ENCODE measurements at places on chromosomes 1 and 21.

DNA sequence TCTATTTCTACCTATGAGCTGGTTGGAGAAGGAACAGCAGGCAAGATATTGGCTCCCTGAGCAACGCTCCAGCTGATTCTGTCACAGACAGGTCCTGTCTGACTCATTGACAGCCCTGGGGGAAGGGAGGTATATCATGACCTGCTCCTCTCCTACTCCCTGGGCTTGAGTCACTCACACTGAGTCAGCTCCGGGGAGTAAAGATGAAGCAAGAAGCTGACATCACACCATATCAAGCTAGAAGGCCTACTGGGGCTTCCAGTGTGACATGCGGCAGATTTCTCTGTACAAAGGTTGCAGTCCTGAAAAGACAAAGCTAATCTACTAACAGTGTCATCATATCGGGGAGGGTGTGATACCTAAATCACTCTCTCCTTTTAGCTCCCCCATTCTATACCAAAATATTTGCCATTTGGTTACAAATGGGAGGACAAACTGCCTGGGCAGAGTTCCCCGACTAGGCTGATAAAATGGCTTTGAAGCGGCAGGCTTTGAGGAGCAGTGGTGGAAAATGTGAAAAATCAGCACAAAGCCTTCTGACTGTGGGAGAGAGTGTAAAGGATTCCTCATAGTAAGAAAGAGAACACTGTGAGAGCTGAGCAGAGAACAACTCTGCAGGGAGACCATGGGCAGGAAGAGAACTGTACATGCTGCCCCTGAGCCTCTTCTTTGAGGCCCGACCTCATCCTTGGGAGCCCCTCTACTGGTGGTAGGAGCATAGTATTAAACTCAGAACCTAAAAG, 15.5 kb downstream of the PI4KB start:
- DNase-seq, result peak; percentile 93

GRCh38 chr1:178408871-178409270, 87.9 kb downstream of the CLEC20A start:
- DNase-seq, result no peak

DNA sequence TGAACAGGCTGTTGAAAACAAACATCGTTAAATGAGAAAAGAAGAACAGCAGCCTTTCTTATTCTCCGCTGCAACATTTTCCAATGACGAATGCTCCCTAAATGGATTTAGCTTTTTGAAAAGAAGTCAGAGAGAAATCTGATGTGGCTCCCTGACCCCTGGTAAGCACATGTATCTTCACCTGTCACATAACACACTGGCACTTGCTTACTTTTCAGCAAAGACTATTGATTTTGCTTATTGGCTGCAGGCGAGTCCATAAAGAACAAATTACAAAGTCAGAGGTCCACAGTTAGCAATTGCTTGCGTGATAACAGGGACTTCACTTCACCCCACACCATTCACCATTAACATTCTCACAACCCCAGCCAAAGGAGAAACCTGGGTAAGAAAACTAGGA, 362.8 kb downstream of the GPATCH2 start:
- no peak for DNase-seq

DNA sequence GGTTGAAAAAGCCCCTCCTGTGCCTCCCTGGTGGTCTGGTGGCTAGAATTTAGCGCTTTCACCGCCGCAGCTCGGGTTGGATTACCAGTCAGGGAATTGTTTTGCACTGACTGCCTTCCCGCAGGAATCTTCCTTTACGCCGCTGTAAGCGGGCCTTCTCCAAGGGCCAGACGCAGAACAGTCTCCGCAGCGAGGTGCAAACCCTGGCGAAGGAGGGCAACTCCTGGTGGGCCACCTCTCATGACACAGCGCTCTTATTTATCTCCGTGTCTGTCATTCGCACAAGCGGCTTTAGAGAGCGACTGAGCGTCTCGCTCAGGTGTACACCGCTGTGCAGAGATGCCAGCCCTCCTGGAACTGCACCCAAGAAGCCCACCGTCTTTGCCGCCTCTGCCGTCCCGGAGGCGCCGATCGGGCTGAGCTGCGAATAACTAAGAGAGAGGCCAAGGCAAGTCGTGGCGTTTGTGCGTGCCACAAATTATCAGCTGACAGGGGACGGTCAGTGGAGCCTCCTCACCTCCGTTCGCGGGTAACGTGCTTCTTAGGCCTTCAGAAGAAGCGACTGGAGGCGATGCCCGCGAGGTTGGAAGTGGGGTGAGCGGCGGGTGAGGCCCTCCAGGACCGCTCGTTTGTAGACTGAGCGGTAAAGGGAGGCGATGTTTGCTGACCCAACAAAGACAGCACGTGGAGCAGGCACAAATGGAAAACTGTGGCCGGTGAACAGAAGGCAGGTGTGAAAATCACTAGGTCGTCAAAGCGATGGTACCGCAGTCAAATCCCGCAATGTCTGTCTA, 93.5 kb downstream of the PRKAB2 start:
- no peak for DNase-seq

GRCh38 chr1:198778049-198778448, 139.2 kb downstream of the PTPRC start:
- DNase-seq, result no peak

- no peak for DNase-seq
These were observed 9.9 kb upstream of the GPR161 start for GRCh38 chr1:168146626-168147025.

- DNase-seq, result no peak
These were observed 25.2 kb downstream of the CRNN start for GRCh38 chr1:152388889-152389288.

DNA sequence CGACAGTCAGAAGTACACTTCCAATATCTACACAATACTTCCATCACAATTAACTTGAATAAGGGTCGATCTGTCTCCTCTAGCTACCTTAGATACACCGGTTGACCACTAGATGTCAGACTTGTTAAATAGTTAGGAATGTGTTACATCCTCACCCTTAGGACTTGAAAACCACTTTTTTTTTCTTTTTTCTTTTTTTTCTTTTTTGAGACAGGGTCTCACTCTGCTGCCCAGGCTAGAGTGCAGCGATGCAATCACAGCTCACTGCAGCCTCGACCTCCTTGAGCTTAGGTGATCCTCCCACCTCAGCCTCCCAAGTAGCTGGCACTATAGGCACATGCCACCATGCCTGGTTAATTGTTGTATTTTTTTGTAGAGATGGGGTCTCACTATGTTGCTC, 120.4 kb upstream of the GREM2 start:
- peak; percentile 51 for DNase-seq

DNA sequence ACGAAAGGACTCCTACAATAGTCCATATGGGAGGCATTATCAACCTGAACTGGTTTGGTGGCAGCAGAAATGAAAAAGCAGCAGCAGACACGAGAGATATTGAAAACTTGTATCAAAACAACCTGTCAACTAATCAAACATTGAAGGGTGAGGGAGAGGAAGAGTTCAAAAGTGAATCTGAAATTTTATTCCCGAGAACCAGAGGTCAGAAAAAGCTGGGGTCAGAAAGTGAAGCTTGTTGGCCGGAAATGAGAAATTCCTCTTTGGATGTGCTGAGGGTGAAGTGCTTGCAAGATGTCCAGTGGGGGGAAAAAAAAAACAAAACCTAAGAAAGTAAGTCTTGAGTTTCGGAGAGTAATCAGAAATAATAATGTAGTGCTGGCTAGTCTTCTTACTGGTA, 1.9 kb upstream of the C4BPA start:
- no peak for DNase-seq

Measured in activated CD4-positive, alpha-beta T cell treated with anti-CD3 and anti-CD28 coated beads, Interleukin-2, Interleukin-6, amounts not matched to agents 100 ng/mL and 50 ng/mL, durations not matched to agents 16 hours and 8 hours (primary cell).